Stimulated activated CD8-positive, alpha-beta memory T cell treated with anti-CD3 and anti-CD28 coated beads, Interleukin-4, amount 100 ng/mL, for 24 hours (primary cell): ENCODE measurements at places on chromosomes 13 and 19.

DNA sequence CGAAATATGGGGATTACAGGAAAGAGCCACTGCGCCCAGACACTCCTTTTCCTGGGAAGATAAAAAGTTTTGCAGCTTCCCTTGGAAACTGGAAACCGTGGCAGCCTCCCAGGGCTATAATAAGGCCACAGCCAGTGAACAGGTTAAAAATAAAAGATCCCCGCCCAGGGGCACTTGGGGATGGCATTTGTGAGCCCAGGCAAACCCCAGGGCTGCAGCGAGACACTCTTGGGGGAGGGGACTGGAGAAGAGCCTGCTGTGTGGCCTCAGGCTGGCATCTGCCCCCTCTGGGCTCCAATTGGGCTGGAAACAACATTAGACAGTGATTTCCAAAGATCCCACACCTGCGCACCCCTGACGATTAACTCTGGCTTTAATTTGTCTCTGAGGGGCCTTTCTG is 11.2 kb downstream of the FEM1A start:
- no peak for DNase-seq

- DNase-seq: no peak
Observed at GRCh38 chr13:74226791-74227475, 92.7 kb upstream of the KLF12 start.

GRCh38 chr13:48950501-48950875 is 25.2 kb upstream of the FNDC3A start:
- no peak for DNase-seq

DNA sequence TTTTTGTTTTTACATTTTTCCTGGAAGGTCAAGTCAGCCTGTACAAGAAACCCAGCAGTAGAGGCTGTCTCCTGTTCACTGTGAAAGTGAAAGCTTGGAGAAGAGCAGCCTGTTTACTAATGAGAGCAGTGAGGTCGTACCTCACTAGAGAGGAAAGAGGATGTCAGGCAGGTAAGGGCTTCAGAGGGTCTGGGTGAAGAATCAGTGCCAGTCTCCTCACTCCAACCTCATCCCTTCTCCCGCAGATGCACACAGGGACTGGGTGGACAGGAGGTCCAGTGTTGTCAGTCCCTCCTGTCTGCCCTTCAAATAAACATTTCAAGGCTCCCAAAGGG is 462.5 kb downstream of the KLF5 start:
- DNase-seq: no peak

DNA sequence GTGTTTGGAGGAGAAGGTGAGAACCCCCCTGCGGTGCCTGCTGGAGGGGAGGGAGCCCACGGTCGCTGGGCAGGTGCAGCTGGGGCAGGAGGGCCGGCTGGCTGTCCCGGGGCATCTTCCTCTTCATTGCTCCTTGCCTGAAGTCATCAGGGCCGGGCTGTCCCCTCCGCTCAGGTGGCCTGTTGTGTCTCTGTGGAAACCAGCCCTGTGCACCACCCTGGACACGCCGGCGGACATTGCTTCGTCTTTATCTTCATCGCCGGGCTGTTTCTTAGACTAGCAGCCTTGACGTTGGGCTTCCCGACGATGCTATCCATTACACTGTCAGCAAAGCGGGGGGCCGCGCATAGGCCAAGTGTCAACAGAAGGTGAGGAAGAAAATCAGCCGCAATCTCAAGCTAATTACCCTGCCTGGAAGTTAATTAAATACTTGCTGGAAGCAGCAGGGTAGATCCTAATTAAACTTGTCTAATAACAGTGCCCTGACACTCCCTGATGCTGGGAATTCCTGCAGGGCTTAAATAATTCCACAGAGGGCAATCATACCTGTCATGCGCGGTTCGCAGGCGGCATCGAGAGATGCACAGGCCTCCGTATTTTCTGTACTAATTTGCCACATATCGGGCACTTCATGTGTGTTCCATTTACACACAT is 111.4 kb upstream of the SOX1 start:
- no peak for DNase-seq

- peak; percentile 59 for DNase-seq
Observed at GRCh38 chr19:19460761-19461265, 54.5 kb downstream of the TSSK6 start.

GRCh38 chr19:15197942-15198341 is 2.9 kb downstream of the NOTCH3 start:
- DNase-seq: no peak

DNA sequence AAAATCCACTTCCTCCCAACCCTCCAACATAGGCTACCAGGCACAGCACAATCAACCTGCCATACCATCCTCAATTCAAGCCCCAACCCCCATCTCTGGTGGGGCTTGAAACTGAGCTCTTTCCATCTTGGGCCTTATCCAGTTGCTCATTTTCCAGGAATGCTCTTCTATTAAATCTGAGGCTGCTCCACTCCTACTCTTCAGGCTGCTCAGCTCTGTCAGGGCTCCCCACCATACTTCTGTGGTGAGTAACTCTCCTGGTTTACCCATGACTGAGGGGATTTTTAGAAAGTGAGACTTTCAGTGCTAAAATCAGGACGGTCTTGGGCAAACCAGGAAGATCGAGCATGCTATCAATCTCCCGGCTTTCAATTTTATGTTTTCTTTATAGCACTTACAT is 512.8 kb downstream of the LMO7 start:
- no peak for DNase-seq

GRCh38 chr13:50208826-50209335 is 193.6 kb downstream of the KCNRG start:
- DNase-seq: no peak

DNA sequence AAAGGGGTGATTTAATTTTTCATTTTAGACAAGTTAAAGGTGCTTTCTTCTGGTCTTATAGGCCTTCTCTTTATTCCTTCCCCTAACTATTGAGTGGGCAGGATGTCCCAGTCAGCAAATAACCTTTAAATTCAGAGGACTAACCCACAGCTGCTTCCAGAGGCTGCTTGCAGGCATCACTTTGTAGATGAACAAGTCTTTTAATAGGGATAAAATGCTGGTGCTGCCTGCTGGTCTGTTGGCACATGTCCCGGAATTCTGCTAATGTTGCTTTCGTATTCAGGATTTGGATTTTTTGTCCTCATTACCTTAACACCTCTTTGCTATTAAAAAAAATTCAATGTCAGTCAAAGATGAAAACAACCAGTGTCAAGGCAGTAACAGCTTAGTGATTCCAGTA is 132.7 kb upstream of the KL start:
- no peak for DNase-seq

DNA sequence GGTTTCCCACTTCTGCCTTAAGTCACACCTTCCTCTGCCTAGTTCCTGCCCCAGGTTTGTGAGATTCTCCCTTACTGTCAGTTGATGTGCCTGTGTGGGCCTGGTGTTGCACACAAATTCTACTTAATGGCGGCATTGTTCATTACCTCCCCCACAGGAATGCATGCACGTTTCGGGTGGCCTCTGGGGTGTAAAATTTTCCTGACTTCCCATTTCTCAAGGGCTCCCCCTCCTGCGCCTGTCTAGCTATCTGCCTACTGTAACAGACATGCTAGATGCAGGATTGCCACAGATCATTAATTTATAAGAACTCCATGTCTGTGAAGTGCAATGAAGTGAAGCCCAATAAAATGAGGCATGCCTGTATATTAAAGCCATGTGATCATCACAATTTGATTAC is 1466.3 kb downstream of the PCDH9 start:
- no peak for DNase-seq

DNA sequence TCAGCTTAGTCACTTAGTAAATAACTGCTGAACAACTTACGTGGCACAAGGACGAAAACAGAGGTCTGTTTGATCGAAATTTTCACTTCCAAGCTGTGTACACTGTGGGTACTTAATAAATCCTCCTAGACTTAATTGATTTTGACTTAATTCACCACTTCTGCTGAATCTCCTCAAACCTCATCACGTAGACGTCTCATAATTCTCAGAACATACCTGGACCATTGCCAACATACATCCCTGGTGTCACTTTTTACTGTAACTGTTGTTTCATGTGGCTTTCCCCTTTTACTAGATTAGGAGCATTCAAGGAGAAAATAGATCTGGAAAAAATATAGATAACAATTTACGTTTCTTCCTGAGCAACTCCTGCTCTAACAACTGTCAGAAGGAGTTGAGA is 105.0 kb downstream of the MBNL2 start:
- DNase-seq: no peak

GRCh38 chr13:29065142-29065541 is 245.0 kb downstream of the MTUS2 start:
- no peak for DNase-seq

DNA sequence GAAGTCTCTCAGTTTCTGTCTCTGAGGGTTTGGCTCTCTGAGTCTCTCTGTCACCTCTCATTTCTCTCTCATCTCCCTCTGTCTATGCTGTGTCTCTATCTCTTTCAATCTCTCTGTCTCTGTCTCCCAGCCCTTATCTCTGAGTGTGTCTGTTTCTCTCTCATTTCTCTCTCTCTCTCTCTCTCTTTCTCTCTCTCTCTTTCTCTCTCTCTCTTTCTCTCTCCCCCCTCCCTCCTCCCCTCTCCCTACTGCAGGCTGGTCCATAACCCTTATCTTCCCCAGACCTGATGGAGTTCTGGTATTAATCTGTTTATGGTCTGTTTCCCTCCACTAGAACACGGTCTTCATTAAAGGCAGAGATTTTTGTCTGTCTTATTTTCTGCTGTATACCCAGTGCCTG is 1.3 kb upstream of the PVR start:
- DNase-seq: no peak

DNA sequence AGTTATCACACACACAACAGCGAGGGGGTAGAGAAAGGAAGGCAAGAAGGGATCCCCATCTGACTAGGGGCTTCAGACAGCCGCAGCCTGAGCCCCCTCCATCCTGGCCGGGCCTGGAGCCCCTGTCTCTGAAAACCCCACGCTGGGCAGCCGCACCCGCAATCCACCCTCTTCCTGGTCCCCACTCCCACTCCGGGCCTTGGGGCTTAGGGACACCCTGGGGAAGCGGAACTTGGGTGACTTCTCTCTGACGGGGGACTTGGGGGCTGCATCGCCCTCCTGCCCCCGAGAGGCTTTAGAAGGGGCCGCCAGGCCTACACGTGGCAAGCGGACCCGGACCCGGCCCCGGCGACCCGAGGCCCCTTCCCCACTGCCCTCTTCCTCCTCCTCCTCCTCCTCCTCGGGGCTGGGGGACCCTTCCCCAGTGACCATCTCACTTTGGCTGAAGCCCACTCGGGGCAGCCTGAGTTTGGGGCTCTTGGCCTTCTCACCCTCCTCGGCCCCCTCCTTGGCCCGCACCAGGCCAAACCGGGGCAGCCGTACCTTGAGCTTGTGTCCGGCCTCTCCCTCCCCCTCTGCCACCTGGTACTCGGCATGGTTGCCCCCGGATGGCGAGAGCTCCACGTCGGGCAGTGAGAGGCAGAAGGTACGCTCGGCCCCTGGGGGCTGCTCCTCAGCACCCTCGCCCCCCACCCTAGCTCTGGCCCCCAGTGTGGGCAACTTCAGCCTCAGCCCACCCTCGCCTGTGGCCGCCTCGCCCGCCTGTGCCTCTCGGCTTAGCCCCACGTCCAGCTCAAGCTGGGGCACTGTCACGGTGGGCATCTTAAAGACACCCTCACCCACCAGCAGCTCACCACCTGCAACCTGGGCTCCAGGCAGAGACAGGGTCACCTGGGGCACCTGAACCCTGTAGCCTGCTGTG is 4.2 kb upstream of the HIPK4 start:
- DNase-seq: no peak

- no peak for DNase-seq
Observed at GRCh38 chr13:50645092-50645491, 198.4 kb downstream of the DLEU7 start.

- DNase-seq: no peak
Observed at GRCh38 chr13:49776871-49777270, 15.6 kb downstream of the KPNA3 start.
